ENCODE measurements at places on chromosomes 11 and 22. TPM values are rescaled to one million over a fixed set of nuclear protein-coding genes. Genes with fewer than 3 reads are reported as not detected.

Gene FAM180B
- 1.0 TPM for total RNA-seq

Gene KLHDC7B
- total RNA-seq, result not detected

Gene JHY
- total RNA-seq, result 10.0 TPM

Gene CHST1
- total RNA-seq, result 28.9 TPM

Gene RPUSD4
- 17.6 TPM for total RNA-seq

Gene ELMOD1
- total RNA-seq, result not detected

Gene TRIM22
- 20.1 TPM for total RNA-seq

Gene PRR33
- not detected for total RNA-seq

DNA sequence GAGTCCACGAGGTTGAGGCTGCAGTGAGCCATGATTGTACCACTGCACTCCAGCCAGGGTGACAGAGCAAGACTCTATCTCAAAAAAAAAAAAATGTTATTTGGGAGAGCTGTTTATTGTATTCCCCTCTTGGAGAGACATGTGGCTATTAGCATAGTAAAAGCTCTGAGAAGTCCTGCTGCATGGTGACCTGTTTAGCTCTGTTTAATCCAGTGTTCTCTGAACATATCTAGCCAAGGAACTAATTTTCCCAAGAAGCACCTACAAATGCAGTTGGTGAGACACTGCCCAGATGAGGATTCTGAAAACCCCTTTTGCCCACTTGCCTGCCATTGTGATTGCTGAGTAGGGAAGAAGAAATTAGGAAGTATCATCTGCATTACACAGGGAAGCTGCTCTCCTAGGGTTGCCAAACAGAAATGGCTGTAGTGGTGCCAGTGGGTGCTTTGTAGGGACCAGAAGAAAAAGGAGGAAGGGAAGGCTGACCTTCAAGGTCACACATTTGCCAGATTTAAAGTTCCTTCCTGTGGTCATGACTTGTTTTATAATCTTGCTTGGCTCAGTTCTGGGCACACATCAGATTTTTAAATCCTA is 15.7 kb downstream of the TIMP3 start:
- H3K4me1 ChIP-seq, result peaks cover 68% of the 10 kb centered on the region
- no peaks in the 10 kb centered on the region for H3K36me3 ChIP-seq
- peak overlapping the region; percentile 19 for H3K27ac ChIP-seq
- DNase-seq, result no peak
- H3K4me3 ChIP-seq, result no peak overlapping the region
- no peaks in the 10 kb centered on the region for H3K27me3 ChIP-seq

GRCh38 chr11:107741044-107741823 is 29.4 kb upstream of the SLN start:
- DNase-seq, result no peak
- no peak overlapping the region for H3K27ac ChIP-seq
- H3K27me3 ChIP-seq, result no peaks in the 10 kb centered on the region
- H3K36me3 ChIP-seq, result no peaks in the 10 kb centered on the region

DNA sequence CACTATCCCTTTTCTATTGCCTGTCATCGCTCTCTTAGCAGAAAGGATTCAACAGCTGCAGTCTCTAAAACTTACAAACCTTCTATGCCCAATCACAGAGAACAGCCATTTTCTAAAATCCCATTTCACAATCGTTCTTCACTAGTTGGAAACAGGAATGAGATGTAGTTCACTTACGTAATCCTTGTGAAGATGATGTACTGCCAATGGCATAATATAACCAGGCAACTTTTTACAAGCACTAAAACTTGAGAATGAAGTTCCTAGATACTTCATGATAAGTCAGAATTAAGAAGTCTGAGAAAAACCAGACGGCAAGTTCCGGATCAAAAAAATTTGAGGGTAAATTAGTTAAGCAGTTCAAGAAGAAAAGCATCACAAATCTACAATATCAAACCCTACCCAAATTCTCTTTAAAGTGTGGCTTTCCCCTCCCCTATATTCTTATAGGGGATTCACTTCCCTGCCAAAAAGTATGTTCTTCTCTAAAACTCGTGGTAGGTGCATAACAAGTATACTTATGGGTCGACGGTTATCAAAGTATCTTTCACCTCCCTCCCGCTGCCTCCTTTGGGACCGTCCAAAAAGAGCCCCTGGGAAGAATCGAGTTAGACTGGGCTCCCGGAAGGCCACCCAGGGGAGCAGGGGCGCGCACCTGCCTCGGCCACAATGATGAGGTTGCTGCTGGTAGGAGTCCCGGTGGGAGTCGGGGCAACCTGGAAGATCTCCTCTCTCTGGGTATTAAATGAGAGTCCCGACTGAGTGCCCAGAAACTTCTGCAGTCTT is 666 bp downstream of the MSANTD4 start:
- H3K27me3 ChIP-seq, result no peaks in the 10 kb centered on the region
- H3K27ac ChIP-seq, result no peak overlapping the region

DNA sequence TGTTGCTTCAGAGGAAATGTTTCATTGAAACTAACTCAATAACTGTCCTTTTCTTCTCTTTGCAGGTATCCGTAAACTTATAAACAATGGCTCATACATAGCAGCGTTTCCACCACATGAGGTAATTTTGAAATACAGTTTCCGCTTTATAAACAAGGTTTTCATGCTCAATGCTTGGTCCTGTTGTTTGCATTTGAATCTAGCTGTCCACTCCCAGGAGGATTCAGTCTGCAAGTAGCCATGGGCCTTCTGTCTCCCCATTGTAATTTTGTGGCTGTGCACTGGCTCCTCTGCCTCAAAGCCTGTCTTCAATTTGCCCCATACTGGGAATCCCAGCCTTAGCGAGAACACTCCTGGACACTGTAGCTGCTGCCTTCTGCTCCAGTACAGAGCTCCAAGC is 34.7 kb downstream of the MUC15 start:
- H3K27ac ChIP-seq, result no peak overlapping the region
- H3K27me3 ChIP-seq, result no peaks in the 10 kb centered on the region
- DNase-seq, result no peak
- H3K4me1 ChIP-seq, result no peaks in the 10 kb centered on the region

- H3K27ac ChIP-seq, result no peak overlapping the region
- no peaks in the 10 kb centered on the region for H3K4me1 ChIP-seq
- H3K4me3 ChIP-seq, result no peak overlapping the region
These were observed 355.2 kb downstream of the SOX6 start for GRCh38 chr11:16001044-16001568.

DNA sequence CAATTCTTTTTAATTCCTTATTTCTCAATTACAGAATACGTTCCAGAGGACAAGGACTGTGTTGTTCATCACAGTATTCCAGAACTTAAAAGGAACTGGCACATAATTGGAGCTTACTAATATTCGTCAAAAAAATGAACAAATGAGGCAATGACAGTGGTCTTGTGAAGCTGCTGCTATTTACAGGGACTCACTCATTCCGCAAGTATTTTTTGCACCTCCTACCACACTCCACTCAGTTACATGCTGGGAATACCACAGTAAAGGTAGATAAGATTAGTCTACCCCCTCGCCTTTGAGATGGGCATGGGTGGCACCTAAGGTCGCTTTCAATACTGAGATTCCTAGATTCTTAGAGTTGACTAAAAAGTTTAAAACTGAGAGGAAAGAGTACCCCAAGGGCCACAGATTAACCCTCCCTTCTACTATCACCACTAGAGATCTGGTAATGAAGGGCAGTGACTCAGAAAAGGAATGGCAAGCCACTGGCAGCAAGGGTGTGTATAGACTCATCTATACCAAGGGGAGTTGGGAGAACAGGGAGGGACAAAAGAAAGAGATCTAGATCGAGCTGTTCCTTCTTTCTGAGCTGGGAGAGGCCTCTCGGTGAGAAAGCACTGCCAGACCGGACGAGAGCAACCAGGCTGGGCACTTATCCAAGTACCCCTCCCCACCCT is 85.0 kb downstream of the RPL27A start:
- no peak overlapping the region for H3K4me3 ChIP-seq
- H3K27ac ChIP-seq, result peak overlapping the region; percentile 2
- DNase-seq, result no peak
- H3K27me3 ChIP-seq, result no peaks in the 10 kb centered on the region
- peaks cover 7% of the 10 kb centered on the region for H3K4me1 ChIP-seq

- H3K4me1 ChIP-seq, result no peaks in the 10 kb centered on the region
- DNase-seq, result no peak
- H3K27ac ChIP-seq, result no peak overlapping the region
- no peak overlapping the region for H3K4me3 ChIP-seq
- H3K27me3 ChIP-seq, result no peaks in the 10 kb centered on the region
- H3K36me3 ChIP-seq, result no peaks in the 10 kb centered on the region
These were observed 690.1 kb downstream of the METTL15 start for GRCh38 chr11:28798286-28798685.

DNA sequence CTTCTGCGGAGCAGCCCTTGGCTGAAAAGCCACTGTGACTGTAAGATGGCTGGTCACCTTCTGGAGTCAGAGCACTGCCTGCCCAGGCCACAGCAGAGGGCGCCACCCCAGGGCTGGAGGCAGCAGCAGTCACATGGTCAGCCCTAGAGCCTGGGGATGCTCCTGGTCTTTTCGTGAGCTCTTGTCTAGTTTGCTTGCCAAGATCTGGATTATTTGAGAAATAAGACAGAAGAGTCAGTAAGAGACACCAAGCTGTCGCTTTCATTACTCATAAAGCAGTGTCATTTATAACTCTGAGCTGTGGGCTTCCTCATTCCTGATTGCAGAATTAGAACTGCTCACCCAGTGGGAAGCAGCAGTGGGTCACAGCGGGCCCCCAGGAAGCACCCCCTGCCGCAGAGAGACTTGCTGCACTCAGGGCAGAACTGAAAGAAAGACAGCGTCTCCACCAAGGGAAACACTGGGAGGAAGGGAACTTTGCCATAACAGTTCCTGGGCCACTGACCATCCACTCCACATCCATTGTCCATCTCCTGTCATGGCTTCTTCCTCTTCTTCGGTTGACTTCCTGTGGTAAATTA is 56.7 kb downstream of the PPP6R2 start:
- peak overlapping the region; percentile 69 for H3K27ac ChIP-seq
- no peaks in the 10 kb centered on the region for H3K27me3 ChIP-seq
- peaks cover 27% of the 10 kb centered on the region for H3K4me1 ChIP-seq
- no peaks in the 10 kb centered on the region for H3K36me3 ChIP-seq
- H3K4me3 ChIP-seq, result no peak overlapping the region

DNA sequence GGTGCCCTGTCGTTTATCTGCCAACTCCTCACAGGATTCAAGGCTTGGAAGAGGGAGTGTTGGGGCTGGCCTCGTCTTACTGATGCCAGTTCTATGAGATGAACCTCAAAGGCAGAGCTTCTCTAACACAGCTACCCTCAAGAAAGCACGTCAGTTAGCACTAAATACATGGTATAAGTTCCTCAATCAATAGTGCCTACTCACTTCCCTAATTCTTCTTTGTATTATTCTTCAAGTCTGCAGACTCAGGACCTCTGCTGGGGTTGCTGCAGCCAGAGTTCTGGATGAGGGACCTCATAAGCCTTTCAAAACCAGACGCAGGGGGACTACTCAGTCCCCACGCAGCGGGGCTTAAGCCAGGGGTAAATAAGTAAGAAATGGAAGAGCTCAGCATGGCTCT is 118.3 kb downstream of the VPREB1 start:
- H3K27ac ChIP-seq, result no peak overlapping the region
- no peaks in the 10 kb centered on the region for H3K27me3 ChIP-seq
- no peak overlapping the region for H3K4me3 ChIP-seq
- no peak for DNase-seq
- H3K36me3 ChIP-seq, result no peaks in the 10 kb centered on the region

DNA sequence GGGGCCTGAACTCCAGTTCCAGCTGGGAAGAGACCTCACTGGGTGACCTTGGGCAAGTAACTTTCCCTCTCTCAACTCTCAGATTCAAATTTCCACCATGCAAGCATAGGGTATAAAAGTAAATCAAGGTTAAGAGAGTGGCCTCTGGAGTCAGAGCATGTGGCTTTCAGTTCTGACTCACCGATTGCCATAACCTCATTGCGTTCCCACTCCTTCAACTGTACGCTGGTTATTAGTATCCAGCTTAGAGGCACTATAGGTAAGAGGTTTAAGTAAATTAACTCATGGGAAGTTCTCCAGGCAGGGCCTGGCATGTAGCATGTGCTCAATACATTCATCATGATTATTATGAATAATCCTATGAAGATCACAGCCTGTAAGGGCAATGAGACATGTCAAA is 88.3 kb downstream of the FBXO7 start:
- H3K4me1 ChIP-seq, result peaks cover 13% of the 10 kb centered on the region
- DNase-seq, result no peak
- no peaks in the 10 kb centered on the region for H3K27me3 ChIP-seq
- no peak overlapping the region for H3K4me3 ChIP-seq
- no peaks in the 10 kb centered on the region for H3K36me3 ChIP-seq

DNA sequence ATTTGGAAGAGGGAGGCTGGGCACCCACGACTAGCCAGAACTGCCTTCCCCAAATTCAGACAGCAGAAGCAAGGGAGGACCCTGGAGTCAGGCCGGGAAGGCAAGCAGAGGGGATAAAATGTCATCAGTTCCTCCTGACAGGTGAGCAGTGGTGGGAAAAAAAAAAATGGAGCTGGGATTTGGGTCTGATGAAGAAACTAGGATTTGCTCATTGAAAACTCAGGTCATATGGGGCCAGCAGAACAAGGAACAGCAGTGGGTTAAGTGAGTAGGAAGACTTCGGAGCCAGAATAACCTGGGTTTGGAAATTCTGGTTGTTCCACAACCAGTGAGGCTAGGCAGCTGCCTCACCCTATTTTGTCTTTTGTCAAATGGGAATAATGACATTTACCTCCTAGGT is 28.9 kb upstream of the DRD2 start:
- H3K4me3 ChIP-seq, result no peak overlapping the region
- H3K36me3 ChIP-seq, result no peaks in the 10 kb centered on the region
- no peaks in the 10 kb centered on the region for H3K4me1 ChIP-seq
- DNase-seq, result no peak

DNA sequence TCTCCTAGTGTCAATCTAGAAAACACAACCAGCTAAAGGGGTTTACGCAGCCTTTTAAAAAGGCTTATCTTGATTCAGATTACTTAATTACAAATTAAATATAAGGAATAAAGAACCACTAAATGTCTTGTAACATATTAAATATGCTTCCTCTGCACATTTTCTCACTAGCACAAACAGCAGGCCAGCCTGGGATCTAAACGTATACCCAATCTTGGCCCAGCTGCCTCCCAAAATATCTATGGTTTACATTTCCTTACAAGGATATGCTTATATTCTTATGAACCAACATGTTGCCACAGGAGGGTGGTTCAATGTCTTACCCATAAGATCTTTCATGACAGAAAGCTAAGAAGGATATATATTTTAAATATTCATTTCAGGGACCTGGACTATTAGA is 7.7 kb downstream of the LGR4 start:
- no peaks in the 10 kb centered on the region for H3K27me3 ChIP-seq
- peaks cover 69% of the 10 kb centered on the region for H3K4me1 ChIP-seq
- DNase-seq, result no peak
- no peaks in the 10 kb centered on the region for H3K36me3 ChIP-seq
- peak overlapping the region; percentile 86 for H3K27ac ChIP-seq
